ENCODE measurements at places on chromosomes 5 and 9.

DNA sequence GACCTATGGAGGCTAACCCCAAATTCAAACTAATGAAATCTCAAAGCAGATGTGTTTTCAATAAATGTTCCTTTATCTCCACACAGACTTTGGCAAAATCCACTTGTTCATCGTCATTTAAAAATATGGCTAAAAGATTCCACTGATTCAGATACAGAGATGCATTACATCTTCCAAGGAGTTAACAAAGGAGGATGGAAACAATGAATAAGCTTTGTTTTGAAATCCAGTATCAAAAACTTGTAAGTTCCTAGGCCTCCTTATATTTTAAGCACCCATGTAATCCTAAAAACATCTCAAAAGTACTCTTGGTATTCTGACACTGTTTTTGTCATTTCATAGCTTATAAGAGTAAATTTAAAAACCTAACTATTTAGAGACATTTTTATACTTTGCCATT lies 345.6 kb upstream of the ACTBL2 start:
- no peak for DNase-seq

DNA sequence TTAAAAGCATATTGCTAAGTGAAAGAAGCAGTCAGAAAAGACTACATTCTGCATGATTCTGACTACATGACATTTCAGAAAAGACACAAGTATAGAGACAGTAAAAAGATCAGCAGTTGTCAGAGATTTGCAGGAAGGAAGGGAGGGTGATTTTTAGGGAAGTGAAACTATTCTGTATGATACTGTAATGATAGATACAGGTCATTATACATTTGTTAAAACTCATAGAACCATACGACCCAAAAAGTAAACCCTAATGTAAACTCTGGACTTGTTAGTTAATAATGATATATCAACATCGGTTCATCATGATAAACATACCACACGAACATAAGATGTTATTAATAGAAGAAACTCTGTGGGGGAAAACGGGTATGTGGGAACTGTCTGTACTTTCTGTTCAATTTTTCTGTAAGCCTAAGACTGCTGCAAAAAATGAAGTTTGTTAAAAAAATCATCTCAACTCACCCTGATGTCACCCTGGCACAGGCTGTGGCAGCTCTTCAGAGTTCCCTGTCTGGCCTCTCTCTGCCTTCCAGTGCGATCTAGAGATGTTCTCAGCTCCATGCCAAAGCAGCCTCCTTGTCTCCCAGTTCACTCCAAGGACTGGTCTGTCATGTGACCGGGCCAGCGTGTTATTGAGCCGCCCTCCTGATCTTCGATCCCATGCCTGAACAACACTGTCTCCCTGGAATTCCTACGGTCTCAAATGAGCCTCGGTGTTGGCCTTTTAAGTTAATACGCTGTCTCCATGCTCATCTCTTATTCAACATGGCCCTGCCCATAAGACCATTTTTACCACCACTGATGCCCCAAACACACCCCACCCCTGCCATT lies 35.4 kb downstream of the PRLR start:
- no peak for DNase-seq

DNA sequence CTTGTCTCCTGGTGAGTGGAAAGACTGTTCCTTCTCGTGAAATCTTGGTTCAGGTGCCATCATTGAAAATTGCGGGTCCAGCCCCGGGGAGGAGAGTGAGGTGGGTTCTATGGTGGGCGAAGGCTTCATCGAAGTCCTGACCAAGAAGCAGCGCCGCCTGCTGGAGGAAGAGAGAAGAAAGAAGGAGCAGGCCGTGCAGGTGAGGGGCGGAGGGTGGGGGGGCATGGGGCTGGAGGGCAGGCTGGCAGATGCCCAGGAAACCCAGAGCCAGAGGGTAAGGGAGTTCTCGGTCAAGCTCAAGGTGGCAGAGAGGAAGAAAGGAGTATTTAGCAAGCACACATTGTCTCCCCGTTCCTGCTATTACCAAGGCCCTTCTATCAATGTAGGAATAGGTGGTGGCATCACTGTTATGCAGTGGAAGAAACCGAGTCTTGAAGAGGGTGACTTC lies 24.3 kb upstream of the POMT1 start:
- DNase-seq, result peak; percentile 41

GRCh38 chr5:20248118-20248517 lies 260.1 kb upstream of the CDH18 start:
- no peak for DNase-seq

GRCh38 chr5:126414874-126415502 lies 8.2 kb upstream of the GRAMD2B start:
- no peak for DNase-seq

DNA sequence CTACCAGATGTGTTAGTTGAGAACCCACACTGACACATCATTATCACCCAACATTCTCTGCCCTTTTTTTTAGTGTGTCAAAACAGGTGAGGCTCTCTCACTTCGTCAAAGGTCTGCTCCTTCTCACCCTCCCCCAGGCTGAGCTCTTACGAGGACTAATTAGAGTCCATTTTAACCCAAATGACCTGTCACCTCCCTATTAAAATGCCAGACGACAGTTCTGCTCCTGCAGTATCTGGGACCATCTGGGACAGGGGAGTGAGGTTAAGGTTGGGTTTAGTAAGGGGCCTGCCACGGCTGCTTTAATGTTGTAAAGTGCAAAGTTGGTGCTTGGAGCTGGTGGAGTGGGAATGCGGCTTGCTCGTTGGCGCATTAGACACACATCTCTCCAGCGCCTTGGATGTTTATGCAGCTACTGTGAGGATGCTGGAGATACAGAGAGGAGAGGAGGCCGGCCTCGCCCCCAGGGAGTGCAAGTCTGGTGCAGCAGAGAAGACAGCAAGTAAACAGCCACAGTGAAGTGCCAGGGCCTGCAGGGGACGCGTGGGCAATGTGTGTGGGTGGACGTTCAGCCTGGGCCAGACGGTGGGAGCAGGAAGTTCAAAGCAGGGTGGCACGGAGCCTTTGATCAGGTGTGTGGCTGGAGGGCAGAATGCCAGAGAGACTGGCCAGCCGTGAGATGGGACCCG lies 96.2 kb downstream of the C9orf50 start:
- no peak for DNase-seq

GRCh38 chr5:51968756-51969155 lies 585.5 kb downstream of the ISL1 start:
- DNase-seq, result no peak

- no peak for DNase-seq
Observed at GRCh38 chr9:71721855-71722254, 46.5 kb downstream of the CEMIP2 start.

- no peak for DNase-seq
Observed at GRCh38 chr5:126236994-126237393, 186.2 kb upstream of the GRAMD2B start.

- DNase-seq, result no peak
Observed at GRCh38 chr5:179227229-179227579, 118.1 kb downstream of the ADAMTS2 start.

DNA sequence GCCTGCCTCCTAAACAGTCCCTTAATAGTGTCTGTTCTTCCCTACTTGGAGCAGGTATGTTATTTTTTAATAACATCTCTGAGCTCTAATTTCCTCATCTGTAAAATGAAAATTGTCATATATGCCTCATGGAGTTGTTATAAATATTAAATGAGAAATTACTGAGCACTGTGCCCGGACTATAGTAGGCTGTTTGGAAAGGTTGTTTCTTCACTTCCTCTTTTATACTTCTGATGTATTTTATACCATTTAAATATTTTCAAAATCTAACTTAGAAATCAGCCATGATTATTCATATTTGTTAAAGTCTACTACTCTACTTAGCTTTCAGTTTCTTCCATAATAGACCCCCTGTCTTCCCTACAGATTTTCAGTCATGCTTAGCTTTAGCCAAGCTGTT lies 30.5 kb upstream of the HAPLN1 start:
- no peak for DNase-seq

DNA sequence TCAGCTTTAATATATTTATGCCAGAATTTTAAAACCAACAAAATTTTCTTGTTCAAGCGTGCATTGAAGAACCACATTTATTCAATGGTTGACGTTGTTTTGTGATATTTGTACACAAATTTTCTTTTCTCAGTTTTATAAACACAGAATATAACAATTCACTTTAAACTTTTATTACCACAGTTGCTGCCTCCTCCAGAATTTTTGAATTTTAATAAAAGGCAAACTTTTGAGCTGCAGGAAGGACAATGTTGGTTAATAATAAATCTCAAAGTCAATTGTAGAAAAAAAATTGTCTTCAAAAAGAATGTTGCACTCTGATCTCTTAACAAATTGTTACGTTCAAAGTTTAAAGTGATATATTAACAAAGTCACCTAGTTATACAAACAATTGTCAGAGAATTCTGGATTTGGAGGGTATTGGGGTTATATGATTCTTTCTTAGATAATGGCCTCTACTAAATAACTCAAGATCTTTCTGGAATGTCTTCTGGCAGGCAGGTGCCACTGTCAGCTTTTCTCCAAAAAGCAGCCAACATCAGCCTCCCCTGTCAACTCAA lies 60.5 kb downstream of the BAAT start:
- DNase-seq, result no peak

DNA sequence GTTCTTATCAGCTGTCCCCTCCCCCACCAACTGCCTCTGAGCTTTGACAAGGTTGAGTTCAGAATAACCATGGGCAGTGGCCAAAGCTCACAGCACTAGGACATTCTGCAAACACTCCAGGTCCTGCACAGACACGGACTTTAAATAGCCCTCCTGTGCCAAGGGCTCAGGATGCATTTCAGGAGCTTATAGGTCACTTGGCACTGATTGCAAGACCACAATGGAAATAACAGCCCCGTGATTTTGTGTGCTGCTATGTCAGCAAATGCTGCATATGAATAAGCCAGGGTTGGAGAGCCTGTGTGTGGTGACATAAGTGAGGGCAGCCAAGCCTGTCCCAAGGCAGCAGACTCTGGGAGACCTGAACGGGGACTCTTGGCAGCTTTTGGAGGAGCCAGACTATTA lies 150.7 kb downstream of the DMRT2 start:
- no peak for DNase-seq

DNA sequence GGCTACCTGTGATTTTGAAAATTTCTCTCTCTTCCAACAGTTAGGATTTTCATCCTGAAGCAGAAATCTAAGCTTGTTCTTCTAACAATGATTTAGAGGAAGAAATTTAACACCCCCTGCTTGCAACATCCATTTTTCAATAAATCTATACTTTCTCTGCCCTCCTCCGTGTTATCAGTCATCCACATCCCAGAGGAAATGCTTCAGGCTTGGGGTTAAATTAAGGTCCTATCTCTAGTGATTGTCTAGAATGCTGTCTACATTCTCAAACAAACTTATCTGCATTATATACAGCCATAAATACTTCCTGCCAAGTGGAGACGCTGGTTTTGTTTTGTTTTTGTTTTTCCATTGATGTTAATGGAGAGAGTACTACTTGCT lies 371.0 kb downstream of the CSNK1G3 start:
- no peak for DNase-seq

DNA sequence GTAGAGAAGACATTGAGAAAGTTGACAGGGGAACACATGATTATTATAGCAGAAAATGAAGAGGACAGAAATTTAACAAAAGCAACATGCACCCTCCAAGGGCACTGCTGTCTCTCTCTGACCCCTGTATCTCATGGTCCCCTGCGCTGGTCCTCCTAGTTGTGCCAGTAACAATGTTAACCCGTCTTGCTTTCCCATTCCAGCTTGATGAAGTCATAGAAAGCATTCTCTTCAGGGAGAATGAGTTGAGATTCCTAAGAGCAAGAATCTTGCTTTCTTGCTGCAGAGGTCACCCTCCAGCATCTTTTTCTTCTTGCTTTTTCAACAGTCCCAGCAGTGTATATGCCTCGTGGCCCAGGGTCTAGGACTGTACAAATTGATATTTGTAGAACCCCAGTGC lies 279.6 kb upstream of the ADAMTSL1 start:
- no peak for DNase-seq

GRCh38 chr9:127961613-127962155 lies 19.1 kb downstream of the EEIG1 start:
- no peak for DNase-seq

- no peak for DNase-seq
Observed at GRCh38 chr5:117094114-117094815, 519.6 kb upstream of the SEMA6A start.

- no peak for DNase-seq
Observed at GRCh38 chr9:114080773-114081440, 2.8 kb upstream of the AMBP start.

DNA sequence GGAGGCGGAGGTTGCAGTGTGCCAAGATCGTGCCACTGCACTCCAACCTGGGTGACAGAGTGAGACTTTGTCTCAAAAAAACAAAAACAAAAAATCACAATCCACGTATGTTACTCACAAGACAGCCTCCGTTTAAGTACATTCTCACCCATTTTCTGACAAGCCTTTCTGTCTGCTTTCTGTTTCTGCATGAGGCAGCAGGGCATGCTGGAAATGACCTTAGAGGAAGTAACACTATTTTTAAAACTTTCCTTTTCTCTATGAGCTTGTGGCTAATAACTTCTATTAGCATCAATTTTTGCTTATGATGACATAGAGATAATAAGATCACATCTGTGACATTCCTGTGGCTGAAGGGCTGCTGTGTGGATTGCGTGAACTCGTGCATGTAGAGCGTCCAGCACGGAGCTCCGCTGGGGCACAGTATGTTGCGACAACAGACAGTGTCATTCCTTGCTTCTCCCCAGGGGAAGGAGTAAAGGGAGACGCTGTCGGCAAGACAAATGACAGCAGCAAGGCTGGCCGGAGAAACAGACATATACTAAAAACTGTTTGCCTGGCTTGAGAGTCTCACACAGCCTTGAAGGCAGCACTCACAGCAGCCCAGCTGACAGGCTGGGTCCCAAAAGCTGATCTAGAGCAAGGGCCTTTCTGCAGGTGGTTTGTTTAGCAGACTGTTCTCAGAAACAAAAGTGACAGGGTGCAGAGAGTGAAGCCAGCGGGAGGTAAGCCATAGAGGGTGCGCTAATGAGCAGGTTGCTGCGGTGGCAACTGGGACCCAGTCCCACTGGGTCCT lies 1.6 kb downstream of the BTNL3 start:
- DNase-seq, result no peak

DNA sequence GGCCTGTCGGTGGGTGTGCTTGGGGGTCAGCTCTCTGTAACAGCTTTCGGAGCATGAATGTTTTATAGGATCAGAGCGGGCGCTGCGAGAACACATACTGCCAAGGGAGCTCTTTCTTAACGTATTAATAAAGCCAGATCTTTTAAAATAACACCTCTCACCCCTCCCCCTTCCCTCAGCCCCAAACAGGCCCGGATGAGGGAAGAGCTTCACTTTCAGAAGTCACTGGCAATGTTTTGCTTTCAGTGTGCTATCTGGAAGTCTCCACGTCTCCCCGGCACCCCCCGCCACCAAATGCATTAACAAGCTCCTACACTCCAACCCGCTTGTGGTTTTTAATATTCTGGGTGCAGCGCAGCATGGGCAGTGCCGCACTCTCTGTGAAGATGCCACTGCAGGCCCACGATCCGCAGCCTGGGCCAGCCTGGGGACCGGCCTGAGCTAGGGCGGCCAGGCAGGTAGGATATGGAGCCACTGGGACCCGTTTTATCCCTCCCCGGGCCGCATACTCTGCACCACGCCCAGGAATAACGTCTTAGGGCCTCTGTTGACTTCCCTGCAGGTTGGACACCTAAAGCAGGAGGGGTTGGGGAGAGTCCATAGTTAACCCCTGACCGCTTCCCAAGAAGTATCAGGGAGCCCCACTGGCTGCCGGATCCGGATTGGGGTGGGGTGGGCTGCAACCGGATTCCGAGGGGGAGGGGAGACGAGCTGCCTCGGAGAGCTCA lies 12.6 kb downstream of the NR2F1 start:
- no peak for DNase-seq

Data from activated T-cell treated with anti-CD3 and anti-CD28 coated beads for 48 hours (primary cell).